ENCODE measurements at places on chromosomes 1 and 21. TPM values are rescaled to one million over a fixed set of nuclear protein-coding genes. Genes with fewer than 3 reads are reported as not detected.

FAAH gene
- total RNA-seq, result 10.9 TPM

DNA sequence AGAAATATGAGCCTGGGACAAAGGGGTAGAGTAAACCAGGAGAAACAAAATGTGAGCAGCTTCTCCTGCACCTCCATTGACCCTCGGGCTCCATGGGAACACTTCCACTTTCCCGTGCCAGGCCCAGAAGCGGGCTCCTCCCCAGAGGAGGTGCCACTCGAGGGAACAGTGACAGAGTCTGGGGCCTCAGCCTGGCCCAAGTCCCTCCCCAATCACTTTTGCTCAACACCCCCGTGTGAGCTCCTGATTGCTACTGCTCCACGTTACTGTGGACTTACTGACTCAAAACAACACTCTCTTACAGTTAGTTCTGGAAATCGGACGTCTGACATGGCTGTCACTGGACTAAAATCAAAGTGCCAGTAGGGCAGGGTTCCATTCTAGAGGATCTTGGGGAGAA lies 17.7 kb upstream of the KLHDC7A start:
- DNase-seq, result no peak

DNA sequence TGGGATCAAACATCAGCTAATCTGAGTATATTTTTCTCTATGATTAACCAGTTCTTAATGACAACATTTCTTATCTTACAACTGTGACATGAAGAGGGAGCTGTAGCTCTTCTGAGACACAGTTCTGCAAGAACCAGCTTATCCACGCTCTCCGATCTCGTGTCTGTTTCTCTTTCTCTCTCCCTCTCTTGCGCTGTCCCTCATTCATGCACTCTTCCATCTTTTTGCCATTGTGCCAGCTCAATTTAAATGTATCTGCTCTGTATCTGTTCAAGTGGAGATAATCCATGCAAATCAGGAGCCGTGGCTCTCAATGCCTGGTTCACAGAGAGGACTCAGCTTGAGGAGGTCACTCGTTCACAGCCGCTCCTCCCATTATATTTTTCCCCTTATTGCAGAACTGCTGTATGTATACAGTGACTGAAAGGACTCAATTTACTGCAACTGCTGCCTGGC lies 494.7 kb upstream of the ADGRL2 start:
- DNase-seq, result peak; percentile 48

DNA sequence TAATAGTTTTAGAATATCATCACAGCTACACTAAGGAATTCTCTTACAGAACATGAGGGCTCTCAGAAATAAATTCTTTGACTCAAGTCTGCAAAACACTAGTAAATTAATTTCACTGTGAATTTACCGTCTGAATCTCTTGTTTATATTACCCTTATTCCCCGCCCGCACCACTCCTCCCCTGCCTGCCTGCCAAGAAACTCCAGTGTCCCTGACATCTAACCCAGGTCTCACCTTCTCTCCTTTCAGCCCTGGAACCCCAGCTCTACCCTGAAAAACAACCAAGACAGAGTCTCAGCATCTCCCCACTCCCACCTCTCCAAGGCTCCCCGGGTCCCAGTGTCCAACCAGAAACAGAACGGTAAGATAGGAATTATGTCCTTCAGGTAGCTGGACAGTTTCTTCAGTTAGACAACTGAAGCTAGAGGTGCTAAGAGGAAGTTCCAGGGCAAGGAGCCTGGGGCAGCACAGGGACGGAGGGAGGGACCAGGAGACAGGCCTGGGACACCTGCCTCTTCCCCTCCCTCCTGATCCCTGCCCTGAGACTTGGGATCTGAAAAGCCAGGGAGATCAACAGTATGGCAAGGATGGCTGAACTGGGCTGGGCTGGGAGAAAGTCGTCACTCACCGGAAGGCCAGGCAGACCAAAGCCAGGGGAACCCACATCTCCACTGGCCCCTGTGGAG lies 15.4 kb downstream of the COL16A1 start:
- no peak for DNase-seq

LMOD1 gene
- total RNA-seq, result not detected

GRCh38 chr1:155320661-155321617 lies at the start of gene RUSC1:
Gene RUSC1, plus strand, starts transcription at chr1:155320894. Its CDS starts 880 bp downstream, at chr1:155321774.
- DNase-seq, result no peak
